CD4-positive, alpha-beta T cell treated with Interferon alpha-2 for 1 hour (primary cell): ENCODE measurements at places on chromosomes 6 and 20.
A peak's percentile ranks its signal among the peaks of the same experiment; 100 is the strongest.

DNA sequence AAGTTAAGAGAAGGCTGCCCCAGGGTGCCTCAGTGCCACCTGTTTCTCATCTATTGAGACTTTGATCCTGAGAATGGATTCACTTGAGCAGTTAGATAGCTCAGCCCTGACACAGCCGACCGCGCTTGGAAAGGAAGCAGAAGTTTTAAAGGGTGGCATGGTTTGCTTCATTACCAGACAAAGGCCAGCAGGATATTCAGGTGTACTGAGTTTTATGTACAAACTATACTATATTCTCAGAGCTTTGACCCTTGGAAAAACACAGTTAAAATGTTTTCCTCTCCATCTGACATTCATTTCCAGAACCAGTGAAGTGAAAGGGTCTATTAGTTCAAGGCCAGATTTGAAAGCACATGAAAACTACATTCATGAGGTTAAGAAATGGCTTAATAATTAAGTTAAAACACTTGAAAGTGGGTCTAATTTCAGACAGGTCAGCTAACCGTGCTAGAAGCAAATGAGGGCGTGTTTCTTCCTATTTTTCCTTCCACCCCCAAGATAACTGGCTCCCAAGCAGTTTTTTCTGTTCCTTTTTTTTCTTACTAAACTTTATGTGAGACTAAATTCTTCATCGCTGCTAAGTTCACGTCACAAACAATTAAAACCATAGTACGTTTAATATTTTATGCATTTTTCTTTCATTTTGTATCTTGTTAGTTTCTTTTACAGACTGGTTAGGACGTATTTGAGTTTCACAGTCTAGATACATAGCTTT lies 385.3 kb upstream of the SOX4 start:
- DNase-seq, result no peak

DNA sequence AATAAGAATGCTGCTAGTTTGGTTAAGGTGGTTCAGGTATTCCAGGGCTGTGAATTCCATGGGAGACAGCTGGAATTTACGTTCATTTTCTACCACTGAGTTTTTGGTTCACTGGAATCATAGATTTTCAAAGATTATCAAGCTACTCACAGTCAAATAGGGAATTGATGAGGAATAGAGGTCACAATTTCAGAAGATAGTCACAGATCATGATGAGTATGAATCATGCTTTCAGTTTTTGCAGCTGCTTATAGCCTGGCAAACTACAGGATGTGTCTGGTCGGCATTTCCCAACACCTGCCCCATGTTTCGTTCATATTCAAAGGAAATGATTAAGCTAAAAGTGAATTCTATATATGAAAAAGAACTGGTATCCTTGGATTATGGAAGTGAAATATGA lies 58.7 kb downstream of the BCKDHB start:
- peak; percentile 3 for DNase-seq

DNA sequence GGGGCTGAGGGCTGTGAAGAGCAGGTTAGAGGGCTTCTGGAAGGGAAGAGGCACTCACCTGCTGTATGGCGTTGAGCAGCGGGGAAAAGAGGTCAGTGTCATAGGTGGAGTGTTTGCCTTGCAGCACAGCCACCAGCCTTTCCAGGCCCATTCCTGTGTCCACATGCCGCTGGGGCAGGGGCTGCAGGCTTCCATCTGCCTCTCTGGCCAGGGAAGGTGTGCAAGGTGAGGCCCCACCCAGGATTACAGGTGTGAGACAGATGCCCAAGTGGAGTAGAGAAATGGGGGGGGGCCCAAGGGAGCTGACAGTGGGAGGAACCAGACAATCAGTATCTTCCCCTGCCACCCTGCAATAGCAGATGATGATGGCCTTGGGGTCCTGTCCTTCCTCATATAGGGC lies 2.9 kb downstream of the AARS2 start:
- DNase-seq, result no peak

DNA sequence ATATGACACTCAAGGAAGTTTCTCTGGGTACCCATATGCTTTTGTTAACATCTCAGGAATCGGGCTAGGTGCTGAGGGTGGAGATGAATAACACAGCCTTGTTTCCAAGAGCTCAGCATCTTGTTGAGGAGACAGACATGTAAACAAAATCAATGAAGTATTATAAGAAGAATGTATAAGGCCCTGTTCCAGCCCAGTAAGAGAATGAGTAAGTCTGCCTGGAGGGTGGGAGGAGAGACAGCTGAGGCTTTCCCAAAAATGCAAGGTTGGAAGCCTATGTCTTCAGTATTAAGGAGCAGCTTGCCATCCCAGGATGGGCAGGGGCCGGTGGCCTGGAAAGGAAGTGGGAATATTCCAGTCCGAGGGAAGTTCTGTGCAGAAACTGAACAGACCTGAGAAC lies 615.3 kb upstream of the BTBD3 start:
- no peak for DNase-seq

GRCh38 chr20:16609066-16609465 lies 35.8 kb upstream of the KIF16B start:
- no peak for DNase-seq

DNA sequence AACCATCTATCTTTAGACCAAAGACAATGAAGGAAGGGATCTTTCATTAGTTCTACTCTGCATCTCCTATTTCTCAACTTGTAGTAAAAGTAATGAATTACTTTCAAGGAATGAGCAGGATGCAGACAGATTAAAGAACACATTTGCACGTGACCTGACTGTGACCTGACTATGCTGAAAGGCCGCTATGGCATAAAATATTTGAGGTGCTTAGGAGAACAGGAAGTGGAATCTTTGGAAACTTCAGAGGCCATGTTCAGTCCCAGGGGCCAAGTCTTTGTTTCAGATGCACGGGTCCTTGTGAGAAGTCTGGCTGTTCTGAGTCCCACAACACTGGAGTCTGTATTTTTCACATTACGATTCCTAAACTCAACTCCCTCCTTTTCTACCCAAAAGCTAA lies 41.0 kb downstream of the NINL start:
- DNase-seq, result no peak

DNA sequence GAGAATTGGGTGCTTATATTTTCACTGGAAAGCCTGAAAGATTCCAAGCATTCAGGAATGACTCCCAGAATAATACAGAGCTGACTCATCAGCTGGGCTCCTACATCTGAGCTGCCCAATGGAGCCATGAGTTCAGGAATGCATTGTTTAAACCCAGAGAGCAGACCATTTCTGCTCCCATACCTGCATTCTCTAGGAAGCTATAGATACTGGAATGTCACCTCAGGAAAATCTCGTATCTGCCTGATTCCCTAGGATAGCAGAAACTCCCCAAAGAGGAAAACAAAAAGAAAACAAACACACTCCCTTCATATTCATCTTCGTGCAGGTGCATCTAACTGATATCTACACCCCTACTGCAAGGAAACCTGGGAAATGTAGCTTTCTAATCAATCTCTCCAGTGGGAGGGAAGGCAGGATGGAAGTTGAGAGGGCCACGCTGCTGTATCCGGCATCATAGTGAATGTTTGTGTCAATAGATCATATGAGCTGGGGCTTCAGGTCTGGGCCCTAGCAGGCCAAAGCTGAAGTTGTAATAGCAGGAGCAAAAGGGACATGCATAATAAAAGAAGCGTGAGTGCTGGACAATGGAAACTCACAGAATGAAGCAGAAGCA lies 8.2 kb upstream of the SLC2A12 start:
- DNase-seq, result no peak

DNA sequence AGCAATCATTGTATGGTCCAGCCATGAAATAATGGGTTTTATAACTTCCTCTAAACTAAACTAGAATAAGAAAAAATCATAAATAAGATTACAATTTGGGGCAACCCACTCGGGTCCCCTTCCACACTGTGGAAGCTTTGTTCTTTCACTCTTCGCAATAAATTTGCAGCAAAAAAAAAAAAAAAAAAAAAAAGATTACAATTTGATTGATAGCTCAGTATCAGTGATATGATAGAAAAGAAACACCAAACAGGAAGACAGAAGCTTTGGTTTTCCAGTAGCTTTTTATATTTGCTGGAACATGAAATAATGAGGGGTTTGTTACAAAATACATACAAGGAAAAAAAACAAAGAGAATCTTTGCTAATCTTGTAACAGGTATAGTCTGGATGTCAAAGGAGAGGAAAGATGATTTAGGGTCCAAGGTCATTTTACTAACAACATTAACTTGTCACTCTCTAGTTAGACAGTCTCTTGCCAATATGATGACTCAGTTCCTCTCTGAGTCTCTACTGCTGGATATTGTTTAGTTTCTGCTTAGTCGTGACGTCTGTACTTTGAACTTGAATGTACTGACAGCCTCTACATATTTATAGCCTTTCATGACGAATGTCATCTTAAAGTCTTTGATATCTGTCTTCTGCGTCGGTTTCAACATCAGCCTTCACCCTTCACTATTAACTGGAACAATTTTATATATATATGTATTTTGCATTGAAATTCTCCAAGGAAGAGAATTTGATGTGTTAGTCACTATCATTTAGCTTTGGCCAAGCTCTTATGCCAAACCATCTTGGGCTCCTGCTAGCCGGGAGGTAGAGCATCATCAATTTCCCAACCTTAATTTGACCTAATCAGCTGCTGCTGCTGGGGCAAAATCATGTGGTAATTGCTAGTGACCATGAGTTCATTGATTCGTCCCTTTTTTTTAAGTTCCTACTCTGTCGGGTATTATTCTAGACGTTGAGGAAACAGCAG lies 213.1 kb upstream of the STXBP5 start:
- no peak for DNase-seq

DNA sequence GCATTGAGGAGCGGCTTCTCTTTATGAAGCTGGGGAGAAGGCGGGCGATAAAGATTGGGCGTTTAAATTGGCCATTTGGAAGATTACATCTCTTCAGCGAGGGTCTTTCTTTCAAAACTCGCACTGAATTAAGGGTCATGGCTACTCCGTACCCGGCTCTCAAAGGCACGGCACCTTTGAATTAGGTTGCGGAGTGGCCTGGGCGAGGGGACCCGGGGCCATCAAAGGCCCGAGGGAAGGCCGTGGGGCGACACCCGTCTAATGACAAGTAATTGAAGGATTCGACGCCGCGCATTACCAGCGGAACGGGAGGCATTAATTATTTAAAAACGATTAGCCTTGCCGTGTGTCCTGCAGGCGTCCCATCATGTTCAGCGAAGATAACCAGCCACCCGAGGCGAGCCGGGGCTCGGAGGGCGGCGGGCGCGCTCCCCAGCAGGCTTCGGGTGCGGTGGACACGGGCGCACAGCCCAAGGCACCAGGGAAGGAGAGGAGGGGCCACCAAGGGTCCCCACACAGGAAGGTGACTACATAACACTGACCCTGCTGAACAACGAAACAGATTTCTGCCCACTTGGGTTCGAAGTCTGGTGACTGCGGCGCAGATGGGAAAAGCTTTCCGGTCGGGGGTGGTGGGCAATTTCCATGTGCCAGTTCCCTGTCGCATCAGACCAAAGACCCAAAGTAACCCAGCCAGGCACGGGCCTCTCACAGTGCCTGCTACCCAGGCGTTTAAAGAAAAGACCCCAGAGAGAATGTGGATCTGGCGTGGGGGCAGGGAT lies 7.4 kb downstream of the FOXA2 start:
- no peak for DNase-seq

- DNase-seq, result peak; percentile 17
Measured at GRCh38 chr20:35511814-35512420, 17.5 kb downstream of the C20orf173 start.

DNA sequence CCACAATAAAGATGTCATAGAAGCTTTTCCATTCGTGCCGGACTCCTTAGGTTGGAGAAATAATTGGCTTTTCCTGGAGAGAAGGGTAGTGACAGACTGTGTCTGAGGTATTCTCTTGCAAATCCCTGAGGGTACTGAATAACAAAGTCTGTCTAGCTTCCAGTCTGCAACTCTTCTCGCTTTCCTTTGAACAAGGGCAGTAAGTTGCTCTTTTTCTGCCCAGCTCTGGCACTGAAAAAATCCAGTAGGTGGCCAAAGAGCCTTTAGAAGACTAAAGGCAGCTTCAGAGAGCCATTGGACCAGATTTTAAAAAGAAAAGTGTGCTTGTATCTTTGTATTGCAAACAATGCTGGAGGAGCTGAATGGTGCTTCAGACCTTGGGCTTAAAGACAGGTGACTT lies 20.7 kb upstream of the RREB1 start:
- DNase-seq, result peak; percentile 17

GRCh38 chr6:89050155-89050554 lies 30.4 kb upstream of the PNRC1 start:
- no peak for DNase-seq

- no peak for DNase-seq
Measured at GRCh38 chr20:37390503-37390890, 44.6 kb downstream of the SRC start.

- DNase-seq, result no peak
Measured at GRCh38 chr6:38370653-38371601, 268.8 kb downstream of the BTBD9 start.

- no peak for DNase-seq
Measured at GRCh38 chr20:34715384-34715783, 11.2 kb downstream of the TP53INP2 start.

GRCh38 chr20:47136782-47137181 lies 219.7 kb downstream of the ZMYND8 start:
- DNase-seq, result no peak

DNA sequence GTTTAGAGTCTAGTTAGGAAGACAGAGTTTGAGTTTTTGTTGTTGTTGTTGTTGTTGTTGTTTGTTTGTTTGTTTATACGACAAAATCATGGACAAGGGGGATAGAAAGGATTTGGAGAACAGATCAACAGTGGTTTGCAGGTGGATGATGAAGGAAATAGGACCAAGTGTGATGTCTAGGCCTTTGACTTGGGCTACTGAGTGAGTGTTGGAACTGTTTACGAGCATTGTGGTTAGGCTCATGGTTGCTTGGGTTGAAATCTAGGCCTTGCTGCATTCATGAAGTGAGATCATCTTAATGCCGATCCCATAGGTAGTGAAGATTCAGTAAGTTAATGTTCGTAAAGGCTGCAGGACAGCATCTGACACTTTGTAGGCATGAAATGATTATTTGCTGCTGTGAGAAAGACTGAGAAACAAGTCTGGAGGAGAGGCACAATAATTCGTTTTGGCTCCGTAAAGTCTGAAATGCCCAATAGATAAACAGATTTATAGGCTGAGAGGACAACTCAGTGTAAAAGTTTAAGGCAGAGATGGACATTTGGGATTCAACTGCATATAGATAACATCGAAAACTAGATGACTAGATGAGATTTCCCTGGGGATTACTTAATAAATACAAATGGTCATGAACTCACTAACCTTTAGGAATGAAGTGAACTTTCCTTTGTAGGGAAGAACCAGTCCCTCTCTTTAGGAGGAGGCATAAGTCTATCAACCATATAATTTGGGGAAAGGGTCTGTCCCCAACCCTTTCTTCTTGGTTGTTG lies 70.0 kb downstream of the HDDC2 start:
- no peak for DNase-seq

- no peak for DNase-seq
Measured at GRCh38 chr6:109295109-109295773, 87.0 kb downstream of the CD164 start.

GRCh38 chr6:163913045-163913444 lies 498.5 kb downstream of the QKI start:
- DNase-seq, result no peak

- no peak for DNase-seq
Measured at GRCh38 chr20:42795111-42795695, 394.5 kb downstream of the PTPRT start.

DNA sequence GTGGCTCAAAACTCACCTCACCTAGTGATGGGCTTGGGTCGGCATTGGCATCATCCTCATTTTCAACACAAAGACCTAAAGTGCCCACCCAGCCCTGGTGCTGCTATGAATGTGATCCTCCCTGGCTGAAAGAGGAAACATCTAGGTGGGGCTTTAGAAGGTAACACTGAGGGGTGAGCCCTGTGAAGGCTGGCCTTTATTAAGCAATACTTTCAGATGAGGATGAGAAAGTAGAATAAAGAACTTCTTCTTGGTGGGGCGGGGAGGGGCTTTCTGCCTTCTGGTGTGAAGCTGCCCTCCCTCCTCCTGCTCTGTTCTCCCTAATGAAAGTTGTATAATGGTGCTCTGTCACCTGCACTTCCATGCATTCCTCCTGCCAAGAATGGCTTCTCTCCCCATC lies 133.0 kb upstream of the TRAF3IP2 start:
- no peak for DNase-seq
